ENCODE measurements at places on chromosomes 16 and 17. TPM values are rescaled to one million over a fixed set of nuclear protein-coding genes. Genes with fewer than 3 reads are reported as not detected.

GPR139 gene
- not detected for total RNA-seq

SGF29 gene
- total RNA-seq, result 9.6 TPM

XAF1 gene
- total RNA-seq, result 40.0 TPM

C16orf82 gene
- not detected for total RNA-seq

YBX2 gene
- not detected for total RNA-seq

SDF2 gene
- 65.4 TPM for total RNA-seq

CHD9NB gene
- 1.1 TPM for total RNA-seq

NTN3 gene
- total RNA-seq, result 0.74 TPM

ASGR1 gene
- total RNA-seq, result 0.37 TPM

TPSD1 gene
- total RNA-seq, result not detected

CHST5 gene
- not detected for total RNA-seq

KCNH4 gene
- not detected for total RNA-seq

KRTAP4-5 gene
- total RNA-seq, result not detected

GAN gene
- total RNA-seq, result 11.3 TPM

CCDC47 gene
- 55.9 TPM for total RNA-seq

SLFN11 gene
- 54.3 TPM for total RNA-seq

SPNS3 gene
- total RNA-seq, result under 0.01 TPM

SLC16A3 gene
- 326 TPM for total RNA-seq

MT4 gene
- not detected for total RNA-seq

SEPTIN12 gene
- total RNA-seq, result not detected

OTOP2 gene
- not detected for total RNA-seq

KRT36 gene
- total RNA-seq, result not detected

CCL8 gene
- 8.8 TPM for total RNA-seq

MMP2 gene
- 1,311 TPM for total RNA-seq

MAPT gene
- 0.18 TPM for total RNA-seq

CYB5D1 gene
- total RNA-seq, result 6.0 TPM

TMEM238L gene
- total RNA-seq, result not detected

ZNF768 gene
- 9.5 TPM for total RNA-seq

PRSS8 gene
- total RNA-seq, result under 0.01 TPM

CRLF3 gene
- total RNA-seq, result 9.5 TPM

C16orf86 gene
- 6.0 TPM for total RNA-seq

MYL4 gene
- total RNA-seq, result not detected

TSPOAP1 gene
- 0.43 TPM for total RNA-seq

SLC5A11 gene
- total RNA-seq, result not detected

WSCD1 gene
- 0.09 TPM for total RNA-seq

TNFRSF13B gene
- not detected for total RNA-seq

MYH2 gene
- total RNA-seq, result under 0.01 TPM

NPIPB13 gene
- total RNA-seq, result 1.8 TPM

SSTR5 gene
- not detected for total RNA-seq

DPEP2 gene
- total RNA-seq, result not detected

CD2BP2 gene
- total RNA-seq, result 33.8 TPM

RNF222 gene
- not detected for total RNA-seq
